Amniotic epithelial cell (primary cell): ENCODE measurements at places on chromosomes 12 and 14.
A peak's percentile ranks its signal among the peaks of the same experiment; 100 is the strongest.

- no peak for DNase-seq
Observed at GRCh38 chr14:34134484-34134883, 183.6 kb upstream of the EGLN3 start.

GRCh38 chr12:117671734-117672133, 297.1 kb downstream of the KSR2 start:
- DNase-seq = no peak

- DNase-seq = peak; percentile 77
Observed at GRCh38 chr14:51317373-51317772, 77.3 kb downstream of the TMX1 start.

GRCh38 chr14:99183311-99183710, 88.7 kb downstream of the BCL11B start:
- DNase-seq = no peak
